ENCODE measurements at places on chromosomes 12 and 14.

DNA sequence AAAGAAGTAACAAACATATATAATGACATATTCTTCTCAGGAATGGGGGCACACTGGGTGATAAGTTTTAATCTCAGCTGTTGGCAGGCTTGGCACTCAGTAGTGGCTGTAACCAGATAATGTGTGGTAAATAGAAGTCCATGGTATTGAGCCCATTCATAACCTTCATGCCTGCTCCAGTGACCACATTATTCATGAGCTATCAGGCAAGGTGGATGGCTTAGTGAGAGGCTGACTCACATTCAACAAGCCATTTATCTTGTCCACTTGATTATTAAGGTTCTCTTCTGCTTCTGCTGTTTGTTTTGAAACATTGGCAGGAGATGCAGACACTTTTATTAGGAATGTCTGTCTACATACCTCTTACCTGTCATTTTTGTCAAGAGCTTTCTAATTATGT, 950.4 kb upstream of the LRFN5 start:
- no peak for DNase-seq

DNA sequence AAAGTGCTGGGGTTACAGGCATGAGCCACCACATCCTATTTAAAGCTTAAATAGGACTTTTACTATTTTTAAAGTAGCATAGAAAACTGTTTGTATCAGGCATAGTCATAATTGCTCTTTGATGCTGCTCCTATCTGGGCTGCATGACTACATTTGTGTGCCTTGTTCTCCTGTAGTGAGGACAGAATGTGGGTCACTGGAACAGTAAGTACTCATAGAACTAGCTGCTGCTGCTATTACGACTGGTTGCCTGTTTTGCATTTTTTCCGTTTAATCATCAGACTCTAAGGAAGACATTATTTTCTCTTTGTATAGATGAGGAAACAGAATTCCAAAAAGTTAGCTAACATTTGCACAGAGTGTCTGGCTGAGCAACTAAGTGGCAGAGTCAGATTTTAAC, 42.8 kb downstream of the ZC3H14 start:
- DNase-seq, result no peak

GRCh38 chr12:20514598-20514997, 146.3 kb downstream of the PDE3A start:
- DNase-seq, result no peak

DNA sequence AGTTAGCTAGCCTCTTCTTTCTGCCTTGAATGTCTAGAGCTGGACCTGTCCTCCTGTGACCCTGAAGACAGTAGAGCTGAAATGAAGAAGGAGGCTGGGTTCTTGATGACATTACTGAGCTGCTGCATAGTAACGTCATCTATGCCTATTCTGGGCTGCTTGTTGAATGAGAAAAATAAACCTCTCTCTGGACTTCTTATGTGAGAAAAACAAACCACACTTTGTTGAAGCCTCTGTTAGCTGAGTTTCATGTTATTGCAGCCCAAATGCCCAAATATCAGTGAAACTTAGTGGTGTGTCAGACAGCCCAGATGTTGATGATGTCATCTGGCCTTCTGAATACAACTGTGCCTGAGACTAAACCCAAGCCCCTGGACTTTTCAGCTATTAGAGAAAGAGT, 67.0 kb upstream of the MAX start:
- no peak for DNase-seq

DNA sequence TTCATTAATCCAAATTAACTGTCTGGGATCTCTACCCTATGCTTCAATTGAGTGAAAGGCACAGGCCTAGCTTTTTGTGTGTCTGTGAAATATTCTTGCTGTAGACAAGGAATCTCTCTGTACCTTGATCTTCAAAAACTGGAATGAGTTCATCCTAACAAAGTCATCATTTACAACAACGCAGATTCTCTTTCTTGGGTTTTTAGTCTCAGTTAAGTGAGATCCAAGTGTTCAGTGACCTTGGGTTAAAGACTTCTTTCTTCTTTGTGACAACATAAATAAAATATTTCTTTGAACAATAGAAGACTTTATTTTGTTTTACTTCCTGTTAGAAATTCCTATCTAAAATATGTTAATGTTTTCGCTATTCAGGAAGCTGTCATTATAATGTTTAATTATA, 192.2 kb upstream of the LMNTD1 start:
- no peak for DNase-seq

GRCh38 chr12:53219292-53219955, 12.4 kb upstream of the ITGB7 start:
- peak; percentile 85 for DNase-seq

DNA sequence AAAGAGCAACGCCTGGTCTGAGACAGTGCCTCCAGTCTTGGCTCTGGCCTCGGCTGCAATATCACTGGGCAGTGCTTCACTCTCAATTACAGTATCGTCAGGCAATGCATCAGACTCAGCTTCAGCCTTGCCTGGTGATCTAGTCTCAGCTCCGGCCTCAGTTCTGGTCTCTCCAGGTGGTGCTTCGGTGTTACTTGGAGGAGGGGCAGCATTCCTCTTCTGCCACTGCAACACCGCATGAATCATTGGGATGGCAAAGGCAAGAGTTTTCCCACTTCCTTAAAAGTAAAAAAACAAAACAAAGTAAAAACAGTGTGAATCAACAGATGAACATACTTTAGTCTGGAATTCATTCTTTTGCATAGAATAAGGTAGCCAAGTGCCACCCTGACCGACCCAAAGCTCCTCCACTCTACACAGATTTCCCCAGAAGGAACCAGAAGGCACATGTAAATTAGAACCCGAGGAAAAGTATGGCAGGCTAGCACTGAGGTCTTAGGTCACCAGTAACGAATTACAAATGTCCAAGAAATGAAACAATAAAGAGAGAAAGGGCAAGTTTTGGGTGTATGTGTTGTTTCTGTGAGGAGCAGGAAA, 18.6 kb downstream of the DDX24 start:
- no peak for DNase-seq

DNA sequence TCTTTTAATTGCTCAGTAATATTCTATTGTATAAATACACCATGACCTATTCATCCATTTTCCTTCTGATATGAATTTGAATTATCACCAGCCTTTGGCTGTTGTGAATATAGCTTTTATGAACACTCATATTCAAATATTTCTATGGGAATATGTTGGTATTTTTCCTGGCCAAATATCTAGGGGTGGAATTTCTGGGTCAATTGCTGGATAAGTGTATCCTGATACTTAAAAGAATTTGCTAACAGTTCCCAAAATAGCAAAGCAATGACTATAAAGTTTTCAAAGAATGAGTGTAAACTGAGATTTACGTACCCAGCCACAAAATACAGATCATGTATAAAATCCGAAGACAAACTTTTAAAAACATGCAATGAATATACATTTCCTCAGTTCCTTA, 148.7 kb upstream of the CLEC14A start:
- no peak for DNase-seq

DNA sequence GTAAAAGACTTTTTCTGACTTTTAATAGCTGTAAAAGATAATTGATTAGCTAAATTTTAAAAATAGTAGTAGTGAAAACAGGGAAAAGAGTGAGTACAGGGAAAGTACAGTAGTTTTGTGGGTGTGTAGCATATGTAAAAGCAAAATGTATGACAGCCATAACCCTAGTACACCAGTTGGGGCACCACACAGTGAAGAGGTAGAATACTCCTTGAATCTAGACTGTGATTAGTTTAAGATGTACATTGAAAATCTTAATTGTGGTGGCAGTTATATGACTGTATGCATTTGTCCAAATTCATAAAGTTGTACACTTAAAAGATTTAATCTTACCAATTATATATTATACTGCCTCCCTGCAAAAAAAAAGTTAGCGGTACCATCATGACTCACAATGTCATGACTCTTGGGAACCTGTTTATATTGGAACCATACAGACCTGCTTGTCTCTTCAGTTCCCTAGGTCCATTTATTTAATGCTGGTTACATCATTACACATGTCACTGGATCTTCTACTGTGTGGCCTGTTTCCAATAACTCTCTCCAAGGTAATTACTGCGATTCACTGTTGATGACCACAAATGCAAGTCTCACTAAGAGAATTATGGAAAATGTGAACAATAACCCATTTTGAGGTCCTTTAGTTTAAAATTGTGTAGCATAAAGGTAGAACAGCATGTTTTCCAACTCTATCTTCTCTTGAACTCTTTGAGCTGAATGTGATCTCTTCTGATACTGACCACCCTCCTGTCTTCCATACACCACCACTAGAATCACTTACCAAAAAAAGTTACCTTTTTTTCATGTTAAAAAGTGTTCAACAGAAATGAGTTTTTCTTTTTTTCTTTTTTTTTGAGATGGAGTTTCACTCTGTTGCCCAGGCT, 264.2 kb upstream of the AMIGO2 start:
- DNase-seq, result no peak

- no peak for DNase-seq
Observed at GRCh38 chr12:103392722-103393121, 103.0 kb downstream of the C12orf42 start.

- DNase-seq, result no peak
Observed at GRCh38 chr14:33529787-33530757, 420.8 kb downstream of the EGLN3 start.

DNA sequence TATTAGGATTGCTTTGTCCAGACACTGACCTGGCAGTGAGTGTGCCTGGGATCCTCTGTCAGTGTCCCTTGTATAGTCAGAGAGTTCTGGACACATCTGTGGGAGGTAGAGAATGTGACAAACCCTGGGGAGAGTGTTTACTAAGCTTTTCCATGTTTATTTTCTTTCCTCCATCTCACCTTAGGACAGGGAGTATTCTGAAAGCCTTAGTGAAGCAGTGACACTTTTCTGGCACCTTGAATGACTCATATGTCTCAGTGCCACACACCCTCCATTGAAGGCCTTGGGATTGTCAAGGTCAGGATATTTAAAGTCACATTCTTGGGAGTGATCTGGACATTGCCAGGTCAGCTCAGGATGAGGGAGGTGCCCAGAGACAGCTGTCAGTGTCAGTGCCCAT, 34.9 kb upstream of the CTDSP2 start:
- no peak for DNase-seq

- no peak for DNase-seq
Observed at GRCh38 chr14:76941544-76941943, 87.0 kb downstream of the IRF2BPL start.

DNA sequence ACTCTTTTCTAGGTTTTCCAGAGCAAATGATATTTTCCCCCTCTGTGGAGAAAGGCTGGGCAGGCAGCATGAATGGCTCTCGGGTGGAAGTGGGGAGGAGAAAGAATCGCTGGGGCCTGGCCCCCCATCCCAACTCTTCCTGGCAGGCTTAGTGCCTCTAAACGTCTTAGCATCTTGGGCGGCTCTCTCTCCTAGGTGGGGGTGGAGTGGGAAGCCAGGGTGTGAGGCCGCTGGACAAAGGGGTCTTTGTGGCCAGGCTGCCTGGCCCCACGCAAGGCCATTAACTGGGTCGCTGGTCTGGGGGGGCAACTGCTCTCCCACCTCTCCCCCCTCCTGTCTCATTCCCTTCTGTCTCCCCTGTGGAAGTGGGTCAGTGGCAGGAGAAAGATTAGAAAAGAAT, 4.7 kb downstream of the LRP1-AS start:
- DNase-seq, result no peak

DNA sequence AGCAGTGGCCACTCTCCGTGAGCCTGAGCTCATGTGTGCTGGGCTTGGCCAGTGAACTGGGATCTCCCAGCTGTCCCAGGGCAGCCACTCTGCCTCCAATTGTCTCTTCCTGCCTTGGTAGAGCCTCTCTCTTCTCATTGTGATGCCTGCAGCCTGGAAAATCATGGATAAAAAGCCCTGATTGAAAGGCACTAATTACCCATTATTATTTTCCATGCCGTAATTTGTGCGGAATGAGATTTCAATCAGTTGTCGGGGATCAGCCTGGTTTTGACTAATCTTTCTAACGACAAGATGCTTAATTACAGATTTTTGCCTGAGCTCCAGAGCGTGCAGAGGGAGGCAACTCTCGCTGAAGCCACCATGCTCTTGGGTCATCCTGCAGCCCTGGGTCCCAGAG, 52.7 kb downstream of the ESRRB start:
- DNase-seq, result no peak

- DNase-seq, result peak; percentile 88
Observed at GRCh38 chr12:104638851-104639240, 182.1 kb downstream of the CHST11 start.

DNA sequence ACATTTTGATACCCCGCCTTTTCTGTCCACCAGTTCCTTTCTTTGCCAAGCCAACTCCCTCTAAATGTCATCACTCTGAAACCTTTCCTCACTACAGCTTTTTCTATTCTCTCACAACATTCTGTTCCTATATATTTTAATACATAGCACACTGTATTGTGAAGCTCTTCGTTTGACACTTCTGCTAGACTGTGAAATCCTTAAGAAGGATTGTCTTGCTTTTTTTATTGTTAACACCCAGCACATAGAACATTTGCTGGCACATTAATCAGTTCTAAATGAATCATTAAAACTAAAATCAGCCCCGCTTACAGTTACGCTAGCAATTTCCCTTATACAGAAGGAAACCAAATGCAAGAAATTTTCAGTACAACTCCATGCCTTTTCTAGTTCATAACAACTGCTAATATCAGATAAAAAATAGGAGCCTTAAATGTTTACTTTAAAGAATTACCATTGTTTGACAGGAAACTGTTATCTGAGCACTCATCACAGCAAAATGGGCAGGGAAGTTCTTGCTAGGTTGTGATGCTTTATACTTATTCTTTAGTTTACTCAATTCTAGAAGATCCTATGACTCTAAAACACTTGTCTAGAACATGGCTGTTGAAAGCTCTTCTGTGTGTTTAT, 93.5 kb downstream of the PPP1R12A start:
- DNase-seq, result no peak

- DNase-seq, result no peak
Observed at GRCh38 chr14:90381999-90382451, 14.8 kb upstream of the CALM1 start.

- DNase-seq, result no peak
Observed at GRCh38 chr14:101776344-101776743, 14.8 kb downstream of the PPP2R5C start.
